ENCODE measurements at places on chromosomes 7 and 10.

DNA sequence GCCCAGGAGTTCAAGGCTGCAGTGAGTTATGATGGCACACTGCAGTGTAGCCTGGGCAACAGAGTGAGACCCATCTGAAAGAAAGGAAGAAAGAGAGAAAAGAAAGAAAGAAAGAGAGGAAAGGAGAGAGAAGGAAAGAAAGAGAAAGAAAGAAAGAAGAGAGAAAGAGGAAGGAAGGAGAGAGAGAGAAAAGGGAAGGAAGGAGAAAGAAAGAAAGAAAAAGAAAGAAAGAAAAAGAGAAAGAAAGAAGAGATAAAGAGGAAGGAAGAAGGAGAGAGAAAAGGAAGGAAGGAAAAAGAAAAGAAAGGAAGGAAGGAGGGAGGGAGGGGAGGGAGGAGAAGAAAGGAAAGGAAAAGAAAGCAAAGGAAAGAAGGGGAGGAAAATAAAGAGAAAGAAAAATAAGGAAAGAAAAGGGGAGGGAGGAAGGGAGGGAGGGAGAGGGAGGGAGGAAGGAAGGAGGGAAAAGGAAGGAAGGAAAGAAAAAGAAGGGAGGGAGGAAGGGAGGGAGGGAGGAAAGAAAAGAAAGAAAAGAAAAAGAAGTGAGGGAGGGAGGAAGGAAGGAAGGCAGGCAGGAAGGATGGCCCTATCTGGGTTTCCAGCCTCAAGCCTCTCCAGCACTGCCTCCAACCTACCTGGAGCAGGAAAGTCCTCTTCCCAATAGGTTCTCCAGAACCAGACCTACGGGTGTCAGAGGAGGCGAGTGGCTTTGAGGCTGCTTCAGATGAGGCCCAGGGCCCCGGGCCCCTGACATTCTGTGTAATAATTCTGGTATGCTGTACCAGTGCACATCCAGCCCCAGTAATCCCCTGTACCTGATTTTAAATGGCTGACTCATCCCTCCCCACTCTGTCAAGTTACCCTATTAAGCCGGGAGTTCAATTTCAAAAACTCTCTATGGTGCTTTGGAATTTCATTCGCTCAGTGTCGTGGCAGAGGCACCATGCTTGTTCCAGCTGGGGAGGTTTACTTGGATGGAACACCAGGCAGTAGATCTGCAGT is 6.8 kb upstream of the PARD3 start:
- DNase-seq = no peak

- no peak for DNase-seq
These were observed 254.6 kb downstream of the TFEC start for GRCh38 chr7:115775981-115776380.

GRCh38 chr10:21814866-21815265 is 188.7 kb downstream of the DNAJC1 start:
- DNase-seq = no peak

DNA sequence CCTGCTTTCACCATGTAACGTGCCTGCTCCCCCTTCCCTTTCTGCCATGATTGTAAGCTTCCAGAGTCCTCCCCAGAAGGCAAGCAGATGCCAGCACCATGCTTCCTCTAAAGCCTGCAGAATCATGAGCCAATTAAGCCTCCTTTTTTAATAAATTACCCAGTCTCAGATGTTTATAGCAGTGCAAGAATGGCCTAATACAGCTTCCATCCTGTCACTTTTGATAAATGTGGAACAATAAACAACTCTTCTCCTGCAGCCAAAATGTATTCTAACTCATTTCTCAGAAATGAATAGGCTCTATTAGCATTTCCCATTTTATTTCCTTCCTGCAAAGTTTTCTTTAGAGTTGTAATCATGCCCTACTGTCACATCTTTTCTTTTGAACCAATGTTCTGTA is 43.4 kb downstream of the C7orf25 start:
- no peak for DNase-seq

- DNase-seq = no peak
These were observed 122.9 kb upstream of the FRMD4A start for GRCh38 chr10:14453593-14453992.

Measured in cardiac muscle cell (in vitro differentiated cells and primary cell).